ENCODE measurements at places on chromosomes 6 and 20.

- DNase-seq = no peak
Measured at GRCh38 chr6:136526196-136526930, 23.9 kb downstream of the MAP7 start.

- DNase-seq = no peak
Measured at GRCh38 chr6:130043344-130043743, 25.0 kb downstream of the L3MBTL3 start.

GRCh38 chr20:63106108-63106764 is 99.5 kb upstream of the BHLHE23 start:
- DNase-seq = no peak

DNA sequence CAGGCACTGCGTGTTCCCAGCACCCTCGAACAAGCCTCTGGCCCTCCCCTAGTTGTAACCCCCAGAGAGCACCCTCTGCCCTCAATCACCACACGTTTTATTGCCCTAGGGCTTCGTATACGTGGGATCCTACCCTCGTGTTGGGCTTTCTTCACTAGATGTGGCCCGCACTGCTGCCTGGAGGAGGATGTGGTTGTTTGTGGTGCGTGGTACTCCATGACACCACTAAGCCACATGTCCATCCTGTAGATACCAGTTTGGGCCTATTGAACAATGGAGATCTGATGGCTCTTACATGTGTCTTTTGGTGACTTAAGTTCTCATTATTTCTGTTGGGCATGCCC is 17.0 kb downstream of the SLC2A4RG start:
- no peak for DNase-seq

DNA sequence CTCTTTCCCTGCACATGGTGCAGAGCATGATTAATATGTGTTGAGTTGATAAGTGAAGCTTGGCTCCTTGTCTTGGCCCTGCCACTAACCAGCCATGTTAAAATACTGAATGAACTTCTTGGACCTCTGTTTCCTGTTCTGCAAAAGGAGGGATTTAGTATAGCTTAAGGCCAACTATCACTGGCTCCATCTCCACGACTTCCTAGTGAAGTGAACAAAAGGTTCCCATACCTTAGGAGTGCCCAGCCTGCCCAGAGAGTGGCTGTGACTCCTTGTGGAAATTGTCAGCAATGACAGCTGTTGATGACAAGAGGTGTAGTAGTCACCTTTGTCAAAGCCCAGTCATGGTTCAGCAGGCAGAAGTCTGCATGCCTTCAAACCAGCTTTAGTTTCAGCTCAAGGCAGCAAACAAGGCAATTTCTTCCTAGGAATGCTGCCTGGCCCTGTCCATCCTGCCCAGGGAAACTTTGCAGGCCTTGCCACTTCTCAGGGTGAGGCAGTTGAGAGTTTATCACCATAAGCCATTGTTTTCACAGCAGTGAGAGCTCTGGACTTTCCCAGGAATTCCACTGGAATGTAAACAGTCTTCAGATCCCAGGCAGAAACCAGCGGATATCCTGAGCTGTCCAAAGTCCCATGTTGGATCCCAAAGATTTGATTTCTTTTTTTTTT is 169.7 kb upstream of the TNFAIP3 start:
- DNase-seq = no peak

All from NCI-H187 treated with DMSO at 0.1 percent for 48 hours (cell line).